ENCODE measurements at places on chromosomes 16 and 17.
A peak's percentile ranks its signal among the peaks of the same experiment; 100 is the strongest.

DNA sequence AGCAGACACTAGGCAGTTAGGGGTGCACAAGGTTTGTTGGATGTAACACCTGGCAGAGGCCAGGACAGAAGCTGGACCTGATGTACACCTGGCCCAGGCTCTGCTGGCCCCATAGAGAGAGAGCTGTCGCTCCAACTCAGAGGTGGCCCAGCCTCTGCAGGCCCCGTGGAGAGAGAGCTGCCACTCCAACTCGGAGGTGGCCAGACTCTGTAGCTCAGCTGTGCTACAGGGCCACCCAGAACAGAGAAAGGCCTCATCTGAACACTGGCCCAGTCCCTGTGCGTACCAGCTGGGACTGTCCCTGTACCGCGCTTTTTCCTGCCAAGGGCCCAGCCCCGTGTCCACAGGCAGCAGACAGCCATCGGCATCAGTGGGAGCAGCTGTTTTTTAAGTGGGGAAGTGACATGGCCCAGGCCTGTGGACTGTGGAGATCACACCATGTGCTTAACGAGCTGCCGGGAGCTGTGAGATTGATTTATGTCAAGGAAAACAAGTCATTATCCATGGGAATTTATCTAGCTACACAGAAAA lies 176.4 kb upstream of the CHMP6 start:
- DNase-seq: no peak

GRCh38 chr17:2959371-2960130 lies 103.9 kb downstream of the OR1D5 start:
- DNase-seq: no peak

DNA sequence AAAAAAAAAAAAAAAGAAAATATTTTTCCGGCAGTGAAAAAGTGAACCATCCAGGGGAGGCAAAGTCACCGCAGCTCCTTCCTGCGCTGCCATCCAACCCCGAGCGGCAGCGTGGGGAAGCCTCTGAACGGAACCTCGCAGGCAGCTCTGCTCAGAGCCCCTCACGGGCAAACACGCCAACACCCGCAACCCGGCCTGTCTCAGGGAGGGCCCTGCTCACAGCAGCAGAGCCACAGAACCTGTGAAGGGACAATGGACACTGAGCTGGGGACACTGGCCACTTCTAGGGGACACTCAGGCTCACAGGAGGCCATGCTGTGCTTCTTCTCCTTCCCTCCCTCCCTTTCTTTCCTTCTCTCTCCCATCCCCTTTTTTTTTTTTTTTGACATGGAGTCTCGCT lies 21.4 kb upstream of the APRT start:
- DNase-seq: no peak

GRCh38 chr17:2028737-2029136 lies 1.2 kb upstream of the DPH1 start:
- no peak for DNase-seq

DNA sequence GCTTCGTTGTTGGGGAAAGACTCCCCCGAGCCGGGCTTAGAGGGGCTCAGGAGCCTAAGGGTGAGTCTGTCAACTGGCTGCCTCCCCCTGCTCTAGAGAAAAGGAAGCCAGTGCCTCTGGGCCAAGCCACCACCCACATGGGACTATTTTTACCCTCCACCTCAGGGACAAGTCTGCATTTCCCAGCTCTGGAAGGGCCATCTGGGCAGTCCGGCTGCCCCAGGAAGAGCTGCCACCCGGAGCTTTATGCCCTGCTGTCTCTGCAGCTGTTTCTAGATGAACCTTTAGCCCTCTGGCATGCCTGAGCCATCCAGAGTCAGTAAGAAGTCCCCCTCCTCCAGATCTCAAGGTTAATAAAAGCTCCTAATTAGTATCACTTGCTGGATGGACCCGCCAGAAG lies 5.3 kb upstream of the RPRML start:
- DNase-seq: no peak

GRCh38 chr17:70896843-70897242 lies 727.5 kb downstream of the KCNJ2 start:
- no peak for DNase-seq

DNA sequence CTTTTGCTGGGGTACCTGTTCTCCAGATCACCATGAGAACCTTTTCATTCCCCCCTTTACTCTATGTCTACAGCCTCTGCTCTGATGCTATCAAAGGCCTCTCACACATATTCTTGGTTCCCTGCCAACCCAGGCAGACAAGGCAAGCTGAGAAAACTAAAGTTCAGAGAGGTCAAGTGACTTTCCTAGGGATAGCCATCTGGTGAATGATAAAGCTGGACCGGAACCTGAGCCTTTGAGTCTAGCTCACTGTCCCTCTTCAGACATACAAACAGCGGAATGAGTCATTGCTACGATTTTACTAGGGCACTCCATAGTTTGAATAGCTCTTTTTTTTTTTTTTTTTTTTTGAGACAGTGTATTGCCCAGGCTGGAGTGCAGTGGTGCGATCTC lies 73.3 kb downstream of the XYLT1 start:
- DNase-seq: peak; percentile 69

GRCh38 chr16:55444754-55445485 lies 34.1 kb upstream of the MMP2 start:
- DNase-seq: no peak

DNA sequence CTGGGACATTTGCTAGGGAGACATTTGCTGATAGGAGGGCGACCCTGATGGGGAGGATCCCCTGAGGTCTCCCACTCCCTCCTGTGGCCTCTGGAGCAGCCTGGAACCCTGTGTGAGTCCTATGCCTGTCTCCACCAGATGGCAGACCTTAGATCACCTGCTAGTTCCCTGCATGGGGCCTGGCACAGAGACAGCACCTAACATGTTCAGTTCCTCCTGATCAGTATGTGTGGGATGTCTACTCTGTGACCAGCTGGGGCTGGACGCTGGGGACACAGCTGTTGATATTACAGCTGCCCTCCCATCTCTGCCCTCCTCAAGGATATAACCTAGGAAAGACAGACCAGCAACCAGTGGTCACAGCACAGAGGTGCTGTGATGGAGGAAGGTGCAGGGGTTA lies 1.1 kb upstream of the ADCY7 start:
- DNase-seq: no peak

DNA sequence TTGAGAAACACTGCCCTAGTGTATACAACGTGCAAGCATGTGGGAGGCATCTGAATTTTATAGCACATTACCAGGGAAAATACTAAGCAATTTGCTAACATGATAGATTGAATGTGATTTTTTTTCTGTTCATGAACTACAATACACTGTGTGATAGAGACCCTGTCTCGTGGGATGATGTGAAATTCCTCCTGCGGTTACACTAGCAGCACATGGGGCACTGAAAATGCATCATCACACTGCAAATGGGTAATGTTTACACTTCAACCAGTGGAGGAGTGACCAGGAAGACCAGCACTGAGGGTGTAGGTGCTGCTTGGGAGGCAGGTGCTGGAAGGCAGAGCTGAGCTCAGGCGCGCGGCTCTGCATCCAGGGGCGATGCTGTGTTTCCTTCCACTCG lies 28.8 kb downstream of the ORC6 start:
- DNase-seq: no peak

GRCh38 chr17:8921147-8921546 lies 44.4 kb downstream of the PIK3R5 start:
- no peak for DNase-seq

DNA sequence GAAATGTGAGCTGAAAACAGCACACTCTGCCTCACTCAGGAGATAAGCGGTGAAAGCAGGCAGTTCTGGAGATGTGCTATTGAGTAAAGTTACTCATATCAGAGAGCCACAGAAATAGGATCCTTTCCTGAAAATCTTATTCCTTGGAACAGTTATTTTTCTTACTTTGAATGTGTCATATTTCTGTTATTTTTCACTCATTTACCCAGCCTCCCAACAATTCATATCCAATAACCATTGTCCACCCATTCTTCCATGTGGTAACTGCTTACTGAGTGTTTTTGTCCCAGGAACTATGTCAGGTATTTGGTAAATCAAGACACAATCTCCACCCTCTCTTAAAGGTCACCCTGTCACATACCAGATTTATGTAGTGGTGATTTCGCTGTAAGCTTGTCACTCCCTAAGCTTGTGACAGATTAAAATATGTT lies 144.9 kb downstream of the PARN start:
- DNase-seq: no peak

DNA sequence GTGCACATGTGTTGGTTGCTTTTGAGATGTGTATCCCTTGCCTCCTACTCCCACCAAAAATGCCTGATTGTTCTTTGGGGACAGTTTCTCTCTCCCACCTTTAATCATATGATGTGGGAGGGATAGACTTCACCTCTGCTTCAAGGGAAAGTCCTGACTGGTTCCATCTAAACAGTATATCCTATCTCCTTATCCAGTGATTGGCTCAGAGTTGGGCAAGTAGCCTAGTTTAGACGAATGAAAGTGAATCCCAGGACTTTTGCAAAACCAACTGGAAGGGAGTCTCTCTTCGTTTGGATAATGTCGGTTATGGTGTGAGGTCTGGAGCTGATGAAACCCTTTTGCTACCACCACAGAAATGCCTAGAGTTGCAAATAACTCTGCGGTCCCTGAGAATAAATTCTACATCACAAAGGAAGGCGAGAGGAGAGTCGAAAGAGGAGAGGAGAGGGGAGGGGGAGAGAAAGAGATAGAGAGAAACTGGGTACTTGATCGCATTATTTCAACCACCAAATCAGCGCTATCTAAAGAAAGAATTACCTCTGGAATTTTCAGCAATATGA lies 77.1 kb upstream of the SALL1 start:
- no peak for DNase-seq

GRCh38 chr17:34442387-34443111 lies 79.5 kb upstream of the CCL1 start:
- DNase-seq: no peak

DNA sequence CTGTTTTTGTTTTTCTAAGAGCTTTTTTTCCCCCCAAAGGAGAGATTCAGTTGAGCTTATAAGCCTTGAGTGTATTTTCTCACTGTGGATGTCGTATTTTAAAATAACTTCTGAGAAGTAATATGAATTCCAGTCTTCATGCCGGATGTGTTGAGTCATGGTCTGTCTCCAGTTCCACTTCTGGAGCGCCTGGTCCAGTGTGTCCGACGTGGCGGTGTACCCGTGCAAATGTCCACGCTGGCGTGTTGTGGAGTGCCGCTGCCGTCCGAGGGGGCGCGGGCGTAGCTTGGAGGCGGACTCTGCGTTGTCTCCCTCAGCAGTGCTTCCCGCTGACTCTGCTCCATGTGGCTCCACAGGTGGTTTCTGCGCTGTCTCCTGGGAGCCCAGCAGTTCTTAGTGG lies 60.9 kb upstream of the ZNF750 start:
- no peak for DNase-seq

- DNase-seq: no peak
These were observed 21.4 kb upstream of the TIMP2 start for GRCh38 chr17:78946631-78947030.

- no peak for DNase-seq
These were observed 2.0 kb downstream of the CACNA1H start for GRCh38 chr16:1154887-1155331.

- DNase-seq: peak; percentile 64
These were observed 43.2 kb downstream of the TSC2 start for GRCh38 chr16:2090777-2091546.

- no peak for DNase-seq
These were observed 41.3 kb downstream of the UBN1 start for GRCh38 chr16:4888428-4889135.

DNA sequence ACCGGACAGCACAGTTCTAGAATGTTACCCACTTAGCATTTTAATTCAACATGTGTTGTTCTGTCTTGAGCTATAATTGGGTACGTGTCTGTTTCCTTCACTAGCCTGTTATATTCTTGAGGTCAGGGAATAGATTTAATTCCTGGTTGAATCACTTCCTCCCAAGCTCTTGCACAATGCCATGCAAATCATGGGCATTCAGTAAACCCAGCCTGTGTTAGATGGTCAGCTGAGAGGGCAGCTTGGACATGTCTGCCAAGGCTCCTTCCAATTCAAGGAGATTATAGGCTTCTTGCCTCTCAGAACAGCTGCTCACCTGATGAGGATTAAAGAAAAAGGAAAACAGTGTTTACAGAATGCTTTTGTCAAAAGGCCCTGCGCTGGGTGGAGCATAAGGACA lies 12.6 kb downstream of the C1QTNF1 start:
- DNase-seq: peak; percentile 91

GRCh38 chr17:60311936-60312335 lies 80.0 kb downstream of the USP32 start:
- DNase-seq: peak; percentile 49

DNA sequence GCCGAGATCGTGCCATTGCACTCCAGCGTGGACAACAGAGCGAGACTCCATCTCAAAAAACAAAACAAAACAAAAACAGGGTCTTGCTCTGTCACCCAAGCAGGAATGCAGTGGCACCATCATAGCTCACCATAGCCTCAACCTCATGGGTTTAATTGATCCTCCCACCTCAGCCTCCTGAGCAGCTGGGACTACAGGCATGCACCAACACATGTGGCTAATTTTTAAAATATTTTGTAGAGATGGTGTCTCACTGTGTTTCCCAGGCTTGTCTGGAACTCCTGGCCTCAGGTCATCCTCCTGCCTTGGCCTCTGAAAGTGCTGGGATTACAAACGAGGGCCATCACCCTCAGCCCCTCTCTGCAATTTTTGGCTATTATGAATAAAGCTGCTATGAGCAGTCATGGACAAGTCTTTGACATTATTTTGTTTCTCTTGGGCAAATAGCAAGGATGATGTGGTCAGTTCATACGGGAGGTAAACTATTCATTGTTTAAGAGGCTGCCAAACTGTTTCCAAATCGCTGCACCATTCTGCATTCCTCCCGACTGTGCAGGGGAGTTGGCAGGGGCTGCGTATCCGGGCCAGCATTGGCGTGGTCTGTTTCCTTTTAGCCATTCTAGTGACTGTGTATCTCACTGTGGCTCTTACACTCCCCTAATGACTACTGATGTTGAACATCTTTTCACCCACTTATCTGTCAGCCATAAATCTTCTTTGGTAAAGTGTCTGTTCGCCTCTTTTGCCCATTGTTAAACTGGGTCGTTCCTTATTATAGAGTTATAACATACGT lies 21.1 kb downstream of the EIF4A3 start:
- DNase-seq: peak; percentile 73

DNA sequence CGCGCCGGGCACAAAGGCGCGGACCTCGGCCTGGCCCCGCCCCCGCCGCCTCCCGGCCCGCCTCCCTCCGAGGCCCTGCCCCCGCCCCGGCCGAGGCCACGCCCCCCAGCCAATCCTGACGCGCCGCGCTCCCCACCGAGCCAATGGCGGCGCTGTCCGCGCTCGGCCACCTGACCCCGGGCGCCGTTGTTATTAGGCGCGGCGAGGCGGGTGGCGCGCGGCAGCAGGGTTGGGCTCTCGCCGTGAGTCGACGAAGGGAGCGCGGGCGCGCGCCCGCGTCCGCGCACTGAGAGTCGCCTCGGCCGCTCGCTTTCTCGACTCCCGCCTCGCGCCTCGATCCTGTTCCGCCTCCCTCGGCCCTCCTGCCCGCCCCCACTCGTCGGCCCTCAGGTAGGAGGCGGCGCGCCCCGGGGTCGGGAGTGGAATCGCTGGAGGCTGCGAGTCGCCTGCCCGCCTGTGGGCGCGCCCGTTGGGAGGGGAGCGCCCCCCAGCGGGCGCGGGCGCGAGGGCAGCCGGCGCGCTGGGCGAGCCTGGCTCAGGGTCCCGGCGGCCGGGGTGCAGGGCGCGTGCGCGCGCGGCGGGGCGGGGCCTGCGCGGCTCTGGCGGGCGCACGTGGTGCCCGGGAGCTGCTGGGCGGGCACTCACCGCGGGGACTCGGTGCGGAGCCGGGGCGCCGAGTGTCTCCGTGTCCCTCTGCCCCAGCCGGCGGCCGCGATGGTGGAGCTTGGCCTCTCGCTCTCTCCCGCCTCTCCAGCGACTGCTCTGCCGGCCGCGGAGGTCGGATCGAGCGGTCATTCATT lies 405 bp upstream of the CBLN1 start:
- DNase-seq: peak; percentile 58

GRCh38 chr16:26627958-26628357 lies 438.8 kb upstream of the C16orf82 start:
- DNase-seq: no peak
